Ascending aorta (tissue), 2 donors: ENCODE measurements at places on chromosomes 16 and 17.

DNA sequence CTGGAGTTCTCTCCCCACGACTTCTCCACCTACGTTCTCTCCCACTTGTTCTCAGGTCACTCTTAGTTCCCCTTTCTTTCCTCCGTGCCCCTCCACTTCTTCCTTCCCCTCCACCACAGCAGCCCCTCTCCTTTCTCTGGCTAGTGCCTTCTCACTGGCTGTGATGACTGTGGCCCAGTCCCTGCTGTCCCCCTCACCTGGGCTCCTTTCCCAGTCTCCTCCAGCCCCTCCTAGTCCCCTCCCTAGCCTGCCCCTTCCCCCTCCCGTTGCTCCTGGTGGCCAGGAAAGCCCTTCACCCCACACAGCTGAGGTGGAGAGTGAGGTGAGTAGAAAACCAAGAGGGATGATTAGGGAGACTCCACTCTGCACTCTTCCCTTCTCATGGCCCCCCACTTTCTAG, 3.4 kb downstream of the COA3 start:
- DNase-seq, result no peak

- DNase-seq, result no peak
These were observed 31.4 kb downstream of the LIG3 start for GRCh38 chr17:35011671-35012216.

- DNase-seq, result no peak
These were observed 2.8 kb downstream of the MYCBPAP start for GRCh38 chr17:50511058-50511457.

DNA sequence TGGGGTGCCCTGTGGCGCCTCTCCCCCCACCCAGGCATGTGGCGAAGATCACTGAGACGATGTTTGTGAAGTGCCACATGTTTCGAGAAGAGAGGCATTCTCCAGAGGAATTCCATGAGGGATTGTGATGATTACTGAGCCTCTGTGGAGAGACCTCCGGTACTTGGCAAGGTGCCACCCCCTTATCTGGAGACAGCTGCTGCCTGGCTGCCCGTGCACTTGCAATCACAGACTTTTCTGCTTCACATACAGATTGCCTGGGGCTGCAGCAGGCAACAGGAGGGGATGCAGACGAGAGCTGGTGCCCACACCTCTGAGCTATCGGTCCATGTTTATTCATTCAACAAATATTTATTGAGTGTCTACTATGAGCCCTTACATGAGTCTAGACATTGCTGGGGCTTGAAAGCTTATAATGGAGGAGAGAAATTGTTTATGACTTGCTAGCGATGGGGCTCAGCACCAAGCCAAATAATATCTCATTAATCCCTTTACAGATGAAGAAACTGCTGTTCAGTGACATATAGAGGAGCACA, 317.2 kb upstream of the ZFHX3 start:
- no peak for DNase-seq

DNA sequence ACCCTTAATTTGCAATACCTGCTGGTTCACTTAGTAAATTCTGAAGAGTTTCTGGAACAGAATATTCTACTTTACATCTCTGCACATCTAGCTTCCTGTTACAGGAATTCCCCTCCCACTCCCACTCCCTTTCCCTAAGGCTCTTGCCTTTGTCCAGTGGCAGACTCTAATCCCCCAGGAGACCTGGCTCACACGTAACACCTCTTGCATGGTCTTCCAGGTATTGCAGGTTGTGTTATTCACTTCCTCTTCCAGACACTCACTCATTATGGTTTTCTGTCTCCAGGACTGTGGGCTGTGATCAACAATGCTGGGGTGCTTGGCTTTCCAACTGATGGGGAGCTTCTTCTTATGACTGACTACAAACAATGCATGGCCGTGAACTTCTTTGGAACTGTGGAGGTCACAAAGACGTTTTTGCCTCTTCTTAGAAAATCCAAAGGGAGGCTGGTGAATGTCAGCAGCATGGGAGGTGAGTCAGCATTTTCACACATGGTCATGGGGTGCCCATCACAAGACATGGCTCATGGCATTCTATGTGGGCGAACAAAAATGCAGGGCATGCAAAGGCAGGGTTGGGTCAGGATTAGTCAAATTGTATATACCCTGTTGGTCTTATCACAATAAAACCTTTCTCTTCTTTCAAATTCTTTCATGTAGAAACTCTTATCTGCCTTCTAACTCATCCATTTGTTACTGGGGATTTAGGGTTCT, 35.8 kb downstream of the HSD17B2 start:
- no peak for DNase-seq

DNA sequence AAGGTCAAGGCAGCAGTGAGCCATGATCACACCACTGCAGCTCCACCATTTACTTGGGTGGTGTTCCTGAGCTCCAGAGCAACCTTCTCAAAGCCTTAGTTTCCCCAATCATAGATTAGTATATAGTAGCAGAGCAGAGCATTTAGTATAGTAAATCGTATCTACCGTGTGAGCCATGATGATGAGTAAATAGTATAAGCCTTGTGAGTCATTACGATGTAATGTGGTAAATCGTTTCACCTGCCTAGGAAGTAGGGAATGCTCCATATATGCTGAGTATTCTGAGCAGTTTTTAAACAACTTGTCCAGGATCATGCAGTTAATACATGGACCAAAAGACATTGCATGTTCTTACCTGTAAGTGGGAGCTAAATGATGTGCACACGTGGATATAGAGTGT, 66.4 kb downstream of the SCNN1B start:
- no peak for DNase-seq

GRCh38 chr16:22687031-22687530, 126.9 kb upstream of the HS3ST2 start:
- no peak for DNase-seq

DNA sequence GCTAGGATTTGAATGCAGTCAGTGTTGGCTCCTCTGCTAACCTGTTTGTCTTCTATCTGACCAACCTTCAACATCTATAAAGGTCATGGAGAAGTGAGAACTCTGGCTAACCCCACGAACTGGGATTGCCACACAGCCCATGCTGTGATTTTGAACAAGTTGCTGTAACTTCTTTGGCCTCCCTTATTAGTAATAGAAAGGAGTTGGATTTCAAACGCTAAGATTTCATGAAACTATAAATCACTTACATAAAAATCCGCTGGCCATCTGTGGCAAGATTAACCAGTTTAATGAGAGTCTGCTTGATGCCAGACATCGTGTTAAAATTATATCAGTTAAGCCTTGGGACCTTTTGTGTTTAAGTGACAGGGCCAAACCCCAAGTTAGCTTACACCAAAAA, 53.4 kb downstream of the HSD17B2 start:
- DNase-seq, result no peak

GRCh38 chr16:21071741-21072140, 78.9 kb downstream of the DNAH3 start:
- DNase-seq, result no peak

DNA sequence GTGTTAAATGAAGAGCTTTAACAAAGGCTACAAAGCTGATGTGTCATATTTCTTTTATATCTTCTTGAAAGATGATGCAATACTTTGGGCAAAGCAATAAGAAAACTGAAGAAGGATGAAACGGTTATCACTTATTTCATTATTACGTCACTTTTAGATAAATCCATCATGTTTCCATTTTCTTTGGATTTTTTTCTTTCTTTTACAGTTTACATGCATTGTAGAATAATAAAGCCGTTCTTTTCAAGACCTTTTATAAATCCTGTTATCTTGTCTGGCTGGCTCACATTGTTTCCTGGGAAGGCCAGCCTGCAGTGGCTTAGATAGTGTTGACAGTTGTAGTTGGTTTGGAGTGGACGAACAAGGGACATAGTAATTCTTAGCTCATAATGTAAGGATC, 28.9 kb downstream of the TANC2 start:
- no peak for DNase-seq
